ENCODE measurements at places on chromosomes 1 and 21.

DNA sequence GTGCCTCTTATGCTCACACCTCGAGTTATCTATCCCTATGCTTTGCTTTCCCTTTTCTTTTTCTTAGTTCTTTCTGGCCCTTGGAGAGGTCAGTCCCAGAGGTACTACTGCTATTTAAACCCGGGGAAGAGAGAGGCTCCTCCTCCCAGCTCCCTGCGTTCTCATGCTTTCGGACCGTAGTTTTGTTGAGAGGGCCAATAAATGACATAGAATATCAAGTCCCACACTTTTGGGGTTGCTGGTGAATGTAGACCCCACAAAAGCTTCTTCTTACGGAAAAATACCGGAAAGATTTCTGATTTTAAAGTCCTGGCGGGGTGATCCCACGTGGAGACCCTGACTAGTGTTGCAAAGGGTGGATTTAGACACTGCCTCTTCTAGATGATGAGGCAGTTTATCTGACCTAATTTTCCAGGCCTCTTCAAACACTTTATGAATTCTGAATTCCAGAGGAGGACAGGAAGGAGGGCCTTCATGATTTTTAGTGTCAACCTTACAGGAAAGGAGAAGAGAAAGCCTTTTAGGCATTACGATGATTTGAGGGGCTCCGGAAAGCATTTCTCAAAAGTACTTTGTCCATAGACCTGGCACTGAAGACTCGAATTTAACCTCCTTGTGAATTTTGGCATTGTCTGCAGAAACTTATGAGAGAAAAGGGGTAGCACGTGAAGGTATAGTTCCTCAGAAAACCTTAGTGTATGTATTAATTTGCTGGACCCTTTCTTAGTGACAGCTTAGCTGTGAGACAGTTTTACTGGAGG, 694 bp downstream of the TMEM167B start:
- DNase-seq = no peak

DNA sequence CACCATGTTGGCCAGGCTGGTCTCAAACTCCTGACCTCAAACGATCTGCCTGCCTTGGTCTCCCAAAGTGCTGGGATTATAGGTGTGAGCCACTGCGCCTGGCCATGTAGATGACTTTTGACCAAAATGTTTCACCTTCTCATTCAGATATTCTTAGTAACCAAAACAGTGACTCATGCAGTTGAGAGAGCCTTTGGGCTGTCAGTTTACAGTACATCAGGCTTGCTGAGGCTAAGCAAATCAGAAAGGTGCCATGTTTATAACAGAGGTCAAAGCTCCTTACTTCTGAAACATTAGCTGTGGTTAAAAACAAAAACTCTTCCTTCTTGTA, 21.0 kb downstream of the CNIH4 start:
- DNase-seq = no peak

DNA sequence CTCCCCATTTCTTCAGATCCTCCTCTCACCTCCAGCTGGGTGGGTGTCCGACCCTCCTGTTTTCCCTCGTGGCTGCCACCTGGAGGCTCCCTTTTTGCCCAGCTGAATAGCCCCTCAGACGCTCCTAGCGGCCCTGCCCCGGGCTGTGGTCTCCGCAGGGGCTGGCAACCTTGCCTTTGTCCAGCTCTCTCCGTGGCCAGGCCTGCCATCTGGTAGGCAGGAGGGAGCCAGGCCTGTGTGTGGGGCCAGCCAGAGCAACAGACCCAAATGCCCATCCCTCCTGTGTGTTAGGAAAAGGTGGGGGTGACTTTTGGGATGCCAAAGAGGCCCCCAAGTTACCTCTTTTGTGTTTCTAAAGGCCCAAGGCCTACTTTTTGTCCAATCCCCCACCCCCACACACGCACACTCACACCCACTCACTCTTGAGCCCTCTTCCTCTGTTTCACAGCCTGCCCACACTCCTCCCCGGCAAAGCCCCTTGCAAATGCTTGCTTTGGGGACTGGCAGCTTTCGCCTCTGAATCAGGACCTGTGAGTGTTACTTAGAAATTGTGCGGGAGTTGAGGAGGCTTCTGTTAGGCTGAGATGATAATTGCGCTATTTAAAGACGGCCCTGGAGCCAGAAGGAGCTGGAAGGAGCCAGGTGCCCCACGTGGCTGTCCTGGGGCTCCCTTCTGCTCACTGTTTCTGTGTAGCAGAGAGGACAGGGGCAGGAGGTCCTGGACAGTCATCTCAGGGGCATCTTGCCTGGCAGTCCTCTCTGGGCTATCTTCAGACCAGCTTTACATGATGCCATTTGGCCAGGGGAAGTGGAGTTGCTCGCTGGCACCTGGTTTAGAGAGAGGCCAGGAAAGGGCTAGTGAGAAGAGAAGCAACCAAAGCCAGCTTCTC, 9.1 kb downstream of the PPFIA4 start:
- DNase-seq = no peak

DNA sequence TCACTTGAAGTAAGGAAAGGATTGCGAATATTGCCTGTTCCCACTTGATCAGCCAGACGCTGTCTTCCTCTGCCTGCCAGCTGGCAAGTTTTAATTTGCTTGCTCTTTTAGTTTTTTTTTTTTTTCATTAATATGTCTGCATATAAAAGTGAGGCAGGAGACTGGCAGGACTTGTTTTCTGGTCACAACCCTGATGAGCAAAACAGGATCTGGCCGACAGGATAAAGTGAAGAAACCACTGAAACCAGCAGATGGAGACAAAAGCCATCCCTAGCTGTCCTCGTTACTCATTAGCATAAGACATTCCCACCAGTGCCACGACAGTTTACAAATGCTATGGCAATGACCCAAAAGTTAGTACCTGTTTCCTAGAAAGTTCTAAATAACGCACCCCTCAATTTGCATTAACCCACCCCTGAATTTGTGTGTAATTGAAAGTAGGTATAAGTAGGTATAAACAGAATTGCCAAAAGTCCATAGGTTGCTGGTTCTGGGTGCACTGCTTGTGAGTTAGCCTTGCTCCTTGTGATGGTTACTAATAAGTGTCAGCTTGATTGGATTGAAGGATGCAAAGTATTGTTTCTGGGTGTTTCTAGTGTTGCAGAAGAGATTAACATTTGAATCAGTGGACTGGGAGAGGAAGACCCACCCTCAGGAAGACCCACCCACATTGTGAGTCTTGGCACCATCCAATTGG, 60.8 kb downstream of the ZNF684 start:
- no peak for DNase-seq

DNA sequence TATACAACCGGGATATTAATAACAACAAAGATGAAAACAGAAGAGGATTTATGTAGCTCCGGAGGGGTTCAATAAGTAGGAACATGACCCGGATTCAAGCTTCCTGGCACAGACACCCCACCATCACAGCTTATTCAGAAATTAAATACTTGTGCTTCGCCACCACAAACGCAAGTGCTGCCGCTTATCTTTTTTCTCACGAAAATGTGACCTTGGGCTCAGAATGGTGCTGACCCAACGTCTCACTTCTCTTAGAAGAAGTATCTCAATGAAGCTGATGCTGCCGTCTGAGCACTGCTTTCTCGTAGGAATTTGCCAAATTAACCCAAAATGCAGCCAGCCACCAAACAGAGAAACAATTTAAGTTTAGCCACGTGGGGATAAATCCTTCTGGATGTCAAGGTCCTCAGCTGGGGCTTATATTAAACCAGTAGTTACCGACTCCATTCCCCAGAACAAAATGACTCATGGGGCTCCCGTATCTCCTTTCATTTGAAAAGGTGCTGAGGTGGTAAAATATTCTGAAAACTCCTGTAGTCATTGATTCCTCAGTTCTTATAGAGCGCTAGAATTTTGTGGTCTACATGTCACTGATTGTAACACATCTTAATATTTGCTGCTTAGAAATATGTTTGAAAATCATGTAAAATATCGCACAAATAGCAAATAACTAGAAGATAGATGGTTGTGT, 466.7 kb downstream of the SMYD3 start:
- no peak for DNase-seq

DNA sequence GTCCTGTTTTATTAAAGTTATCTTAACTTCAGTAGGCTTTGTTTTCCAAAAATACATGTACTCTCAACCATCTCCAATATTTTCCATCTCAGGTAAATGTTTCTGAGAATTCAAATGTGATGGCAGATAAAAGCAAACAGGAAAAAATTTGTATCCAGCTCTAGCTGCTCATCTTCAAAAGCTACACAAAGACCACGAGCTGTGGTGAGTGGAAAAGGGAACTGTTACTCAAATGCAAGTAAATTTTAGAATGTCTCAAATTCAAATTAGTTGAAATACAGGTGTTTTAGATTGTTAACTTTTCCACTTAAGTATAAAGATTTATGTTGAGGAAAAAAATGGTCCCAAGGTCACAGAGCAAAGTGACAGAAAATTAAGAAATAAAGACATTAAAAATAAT, 216.0 kb downstream of the SLC45A1 start:
- no peak for DNase-seq

DNA sequence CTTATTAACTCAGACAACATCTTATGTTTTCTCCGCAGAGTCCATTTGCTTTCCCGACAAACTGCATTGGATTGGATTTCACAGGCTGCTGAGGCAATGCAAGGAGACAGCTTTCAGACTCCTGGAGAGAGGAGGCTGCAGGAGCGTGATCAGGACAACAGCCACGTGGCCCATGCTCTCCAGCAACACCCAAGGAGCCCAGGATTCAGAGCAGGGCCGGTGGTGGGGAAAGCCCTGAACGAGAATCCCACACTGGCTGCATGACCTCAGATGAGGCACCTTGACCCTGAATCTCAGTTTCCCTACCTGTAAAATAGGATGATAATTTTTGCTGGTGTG, 78.3 kb upstream of the NFASC start:
- no peak for DNase-seq

DNA sequence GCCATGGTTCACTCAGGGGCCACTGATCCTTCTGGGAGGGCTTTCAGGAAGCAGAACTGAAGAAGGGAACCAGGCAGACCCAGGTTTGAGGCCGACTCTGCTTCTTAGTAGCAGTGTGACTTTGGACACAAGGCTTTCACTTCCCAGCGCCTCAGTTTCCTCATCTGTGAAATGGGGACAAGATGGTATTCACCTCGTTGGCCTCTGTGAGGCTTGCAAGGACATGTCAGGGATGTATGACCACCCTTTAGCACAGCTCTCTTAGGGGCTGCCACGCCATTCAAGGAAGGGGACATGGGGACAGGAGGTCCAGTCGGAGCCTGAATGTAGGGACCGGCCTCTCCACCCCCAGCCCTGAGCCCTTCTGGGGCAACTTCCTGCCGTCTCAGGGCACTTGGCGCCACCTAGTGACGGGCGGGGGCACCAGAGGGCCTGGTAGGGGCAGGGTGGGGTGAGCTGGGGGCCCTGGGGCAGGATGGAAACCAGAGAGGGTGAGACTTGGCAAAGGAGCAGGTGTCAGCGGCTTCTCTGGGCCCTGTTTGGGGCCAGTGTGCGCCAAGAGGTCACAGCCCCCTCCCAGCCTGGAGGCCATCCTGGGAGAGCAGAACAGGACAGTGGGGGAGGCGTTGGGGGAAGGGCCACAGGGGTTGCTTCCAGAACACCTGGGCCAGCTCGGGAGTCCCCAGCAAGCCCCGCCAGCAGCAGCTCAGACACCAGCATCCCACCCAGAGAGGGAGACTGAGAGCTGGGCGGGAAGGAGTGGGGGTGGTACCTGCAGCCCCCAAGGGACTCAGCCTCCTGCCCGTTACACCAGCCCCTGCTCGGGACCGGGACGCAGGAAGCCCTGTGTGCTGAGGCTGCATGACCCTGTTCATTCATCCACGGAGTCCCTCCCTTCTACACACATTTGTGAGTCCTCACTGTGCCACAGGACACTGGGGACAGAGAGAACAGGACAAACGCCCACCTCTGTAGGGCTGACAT, 102.5 kb upstream of the TARDBP start:
- peak; percentile 77 for DNase-seq

DNA sequence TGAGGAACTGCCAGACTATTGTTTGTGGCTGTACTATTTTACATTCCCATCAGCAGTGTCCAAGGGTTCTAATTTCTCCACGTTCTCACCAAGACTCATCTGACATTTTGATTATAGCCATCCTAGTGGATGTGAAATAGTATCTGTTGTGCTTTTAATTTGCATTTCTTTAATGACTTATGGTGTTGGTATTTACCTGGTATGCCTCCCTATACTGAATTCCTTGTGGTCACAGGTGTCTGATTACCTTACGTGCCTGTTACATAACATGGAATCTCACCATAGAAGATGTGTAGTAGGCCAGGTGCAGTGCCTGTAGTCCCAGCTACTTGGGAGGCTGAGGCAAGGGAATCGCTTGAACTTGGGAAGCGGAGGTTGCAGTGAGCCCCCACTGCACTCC, 13.5 kb downstream of the ZYG11A start:
- no peak for DNase-seq

GRCh38 chr1:113654883-113655282, 104.4 kb downstream of the PHTF1 start:
- DNase-seq = no peak

- no peak for DNase-seq
These were observed 8.9 kb downstream of the ADAR start for GRCh38 chr1:154598871-154599635.

DNA sequence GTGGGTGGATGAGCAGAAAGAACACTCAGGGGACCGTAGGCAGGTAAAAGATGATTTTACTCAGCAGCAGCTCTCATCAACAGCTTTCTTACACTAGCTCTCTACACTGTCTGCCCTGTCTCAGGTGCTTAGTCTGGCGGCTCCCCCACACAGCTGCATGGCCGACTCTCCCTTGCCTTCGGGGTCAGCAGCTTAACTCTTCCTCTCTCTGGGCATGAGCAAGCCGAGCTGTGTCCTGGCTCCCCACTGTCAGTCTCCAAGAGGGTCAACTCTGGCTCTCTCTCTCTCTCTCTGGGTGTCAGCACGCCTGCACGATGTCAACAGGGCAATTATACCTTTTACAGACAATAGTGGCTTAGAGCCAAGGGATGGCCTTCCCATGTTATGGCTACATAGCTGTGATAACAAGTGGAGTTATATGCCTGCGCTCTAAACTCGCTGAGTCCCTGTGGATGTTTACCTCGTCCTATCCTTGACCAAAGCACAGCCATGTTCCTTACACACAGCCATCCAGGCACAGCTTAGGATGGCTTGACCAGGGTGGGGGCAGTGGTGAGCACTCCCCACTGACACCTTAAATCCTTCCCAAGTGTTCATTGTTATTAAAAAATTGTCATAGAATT, 3.1 kb upstream of the BCL10 start:
- DNase-seq = no peak

GRCh38 chr1:29706936-29707335, 470.6 kb downstream of the PTPRU start:
- DNase-seq = no peak

- DNase-seq = no peak
These were observed 8.5 kb downstream of the GGPS1 start for GRCh38 chr1:235336903-235337302.
